ENCODE measurements at places on chromosomes 12 and 14.

DNA sequence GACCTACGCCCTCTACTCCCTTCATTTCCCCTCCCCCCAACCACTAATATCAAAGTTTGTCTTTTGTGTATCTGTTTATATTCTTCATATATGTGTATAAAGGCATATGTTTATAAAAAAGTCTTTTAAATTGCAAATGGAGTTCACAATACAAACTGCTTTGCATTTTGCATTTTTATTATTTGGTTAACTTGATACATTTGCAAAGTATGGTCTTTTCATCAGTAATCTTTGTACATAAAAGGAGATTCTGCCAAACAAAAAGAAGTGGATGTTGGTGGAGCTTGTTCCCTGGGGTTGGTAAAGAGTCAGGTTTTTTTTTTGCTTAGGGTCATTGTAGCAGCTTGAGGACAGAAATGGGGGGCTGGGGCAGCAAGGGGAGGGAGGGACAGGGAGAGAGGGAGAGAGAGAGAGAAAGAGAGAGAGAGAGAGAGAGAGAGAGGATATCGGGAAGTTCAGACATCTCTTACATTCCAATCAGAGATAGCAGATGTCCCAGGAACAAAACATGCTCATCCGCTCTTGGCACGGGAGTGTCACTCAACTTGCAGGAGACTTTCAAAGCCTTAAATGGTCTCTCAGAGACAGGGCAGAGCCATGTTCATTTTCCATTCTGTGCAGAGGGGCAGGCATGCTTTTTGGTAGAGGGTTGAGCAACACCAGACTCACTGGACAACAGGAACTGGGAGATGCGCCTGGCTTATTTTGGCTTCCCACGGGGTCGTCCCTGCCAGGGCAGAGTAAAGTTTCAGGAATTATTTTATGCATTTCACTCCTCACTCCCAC is 44.8 kb upstream of the TBX5 start:
- DNase-seq, result no peak

- DNase-seq, result no peak
Observed at GRCh38 chr12:60191676-60192359, 596.0 kb downstream of the SLC16A7 start.

- DNase-seq, result no peak
Observed at GRCh38 chr14:100568164-100568997, 18.8 kb downstream of the BEGAIN start.

DNA sequence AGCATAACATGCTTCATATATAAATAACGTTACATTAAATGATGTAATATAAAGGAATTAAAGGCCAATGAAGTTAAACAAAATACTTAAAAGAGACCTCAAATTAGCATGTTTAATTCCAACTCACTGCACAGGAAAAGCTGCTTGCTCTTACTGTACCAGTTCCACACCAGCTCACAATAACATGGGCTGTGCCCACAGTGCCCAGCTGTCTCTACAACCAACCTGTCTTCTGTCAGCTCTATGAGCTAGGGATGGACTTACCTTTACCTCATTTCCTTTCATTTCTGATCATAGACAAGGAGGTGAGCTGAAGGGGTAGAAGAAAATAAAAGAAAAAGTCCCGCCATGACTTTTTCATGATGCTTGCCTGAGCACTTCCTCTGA is 64.8 kb downstream of the NKX2-1 start:
- DNase-seq, result no peak

GRCh38 chr14:105168979-105169507 is 467 bp upstream of the JAG2 start:
- peak; percentile 80 for DNase-seq

- DNase-seq, result no peak
Observed at GRCh38 chr14:90750701-90751100, 65.5 kb downstream of the TTC7B start.

GRCh38 chr12:11563785-11564739 is 85.4 kb upstream of the ETV6 start:
- DNase-seq, result no peak

DNA sequence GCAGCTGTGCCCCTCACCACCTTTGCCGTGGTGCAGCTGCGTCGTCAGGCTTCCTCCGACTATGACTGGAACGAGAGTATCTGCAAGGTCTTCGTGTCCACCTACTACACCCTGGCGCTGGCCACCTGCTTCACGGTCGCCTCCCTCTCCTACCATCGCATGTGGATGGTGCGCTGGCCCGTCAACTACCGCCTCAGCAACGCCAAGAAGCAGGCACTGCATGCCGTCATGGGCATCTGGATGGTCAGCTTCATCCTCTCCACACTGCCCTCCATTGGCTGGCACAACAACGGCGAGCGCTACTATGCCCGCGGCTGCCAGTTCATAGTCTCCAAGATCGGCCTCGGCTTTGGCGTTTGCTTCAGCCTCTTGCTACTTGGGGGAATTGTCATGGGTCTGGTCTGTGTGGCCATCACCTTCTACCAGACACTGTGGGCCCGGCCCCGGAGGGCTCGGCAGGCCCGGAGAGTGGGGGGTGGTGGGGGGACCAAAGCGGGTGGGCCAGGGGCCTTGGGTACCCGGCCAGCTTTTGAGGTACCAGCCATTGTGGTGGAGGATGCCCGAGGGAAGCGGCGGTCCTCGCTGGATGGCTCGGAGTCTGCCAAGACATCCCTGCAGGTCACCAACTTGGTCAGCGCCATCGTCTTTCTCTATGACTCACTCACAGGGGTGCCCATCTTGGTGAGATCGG is 2.6 kb downstream of the GPR162 start:
- DNase-seq, result peak; percentile 47

DNA sequence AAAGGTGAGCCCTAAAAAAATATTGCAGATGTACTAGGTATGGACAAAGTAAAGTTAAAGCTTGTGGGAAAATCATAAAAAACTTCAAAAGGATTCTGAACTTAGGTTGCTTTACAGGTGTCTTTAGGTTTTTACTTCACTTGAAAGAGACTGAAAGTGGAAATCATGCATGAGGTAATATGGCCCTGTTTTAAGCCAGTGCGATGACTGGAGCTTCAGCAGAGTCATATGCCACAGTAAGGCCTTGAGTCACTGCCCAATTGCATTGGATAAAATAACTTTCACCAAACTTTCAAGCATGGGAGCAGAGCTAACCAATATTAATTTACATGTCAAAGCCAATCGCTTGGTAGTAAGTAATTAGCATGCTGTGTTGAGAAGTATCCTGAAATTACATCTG is 63.9 kb upstream of the TMEM260 start:
- no peak for DNase-seq

- DNase-seq, result no peak
Observed at GRCh38 chr12:98769068-98769467, 124.0 kb downstream of the APAF1 start.

DNA sequence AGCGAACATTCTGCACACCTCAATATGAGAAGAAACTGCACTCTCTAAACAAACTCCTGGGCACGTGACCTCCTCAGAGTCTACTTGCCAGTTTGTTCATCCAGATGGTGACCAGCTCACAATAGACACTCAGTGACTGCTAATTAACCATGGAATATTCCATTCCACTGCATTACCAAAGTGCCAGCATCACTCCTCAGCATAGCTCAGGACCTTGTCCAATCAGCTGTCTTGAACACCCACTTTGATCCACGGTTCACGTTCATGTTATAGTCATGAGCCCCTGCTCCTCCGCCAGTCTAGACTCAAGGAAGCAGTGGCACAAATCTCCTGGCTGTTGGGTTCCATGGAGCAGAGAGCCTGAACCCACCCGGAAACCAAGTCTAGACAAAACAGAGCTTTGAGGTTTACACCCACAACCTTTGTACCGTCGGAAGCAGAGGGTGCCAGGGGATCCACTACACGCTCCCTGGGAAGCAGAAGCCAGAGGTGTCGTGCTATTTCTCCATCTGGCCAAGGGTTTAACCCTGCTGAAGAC is 285.3 kb downstream of the ZFP36L1 start:
- DNase-seq, result no peak

GRCh38 chr12:55365086-55365485 is 2.3 kb downstream of the OR6C75 start:
- no peak for DNase-seq

GRCh38 chr12:24904871-24905270 is 44.0 kb downstream of the BCAT1 start:
- no peak for DNase-seq

GRCh38 chr12:108571609-108572165 is 9.3 kb downstream of the ISCU start:
- no peak for DNase-seq

- DNase-seq, result no peak
Observed at GRCh38 chr12:46752396-46752795, 73.4 kb downstream of the SLC38A4 start.

- DNase-seq, result no peak
Observed at GRCh38 chr12:27553941-27554340, 29.9 kb downstream of the PPFIBP1 start.

DNA sequence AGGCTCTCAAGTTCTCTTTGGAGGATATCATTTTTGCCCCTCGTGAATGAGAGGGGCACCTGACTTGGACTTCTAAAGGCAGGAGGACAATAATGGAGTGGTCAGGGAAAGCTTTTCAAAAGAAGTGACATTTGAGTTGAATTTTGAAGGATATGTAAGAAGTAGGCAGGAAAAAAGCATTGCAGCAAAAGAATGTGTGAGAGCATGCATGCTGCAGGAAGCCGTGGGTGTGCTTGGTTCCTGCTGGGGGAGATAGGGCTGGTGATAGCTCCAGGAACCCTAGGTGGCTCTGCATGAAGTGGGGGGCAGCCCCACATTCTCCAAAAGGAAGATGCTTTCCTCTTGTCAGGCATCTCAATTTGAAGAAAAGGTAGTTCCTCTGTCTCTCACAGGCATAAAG is 23.1 kb downstream of the ACVR1B start:
- no peak for DNase-seq

GRCh38 chr12:94207467-94207848 is 59.1 kb downstream of the PLXNC1 start:
- DNase-seq, result no peak

- DNase-seq, result no peak
Observed at GRCh38 chr14:32984241-32984930, 45.7 kb downstream of the NPAS3 start.

GRCh38 chr12:58712976-58713375 is 207.3 kb downstream of the LRIG3 start:
- DNase-seq, result no peak

- DNase-seq, result no peak
Observed at GRCh38 chr12:71295953-71296352, 138.2 kb upstream of the TSPAN8 start.

- DNase-seq, result peak; percentile 57
Observed at GRCh38 chr12:23944067-23944466, 5.4 kb downstream of the SOX5 start.

DNA sequence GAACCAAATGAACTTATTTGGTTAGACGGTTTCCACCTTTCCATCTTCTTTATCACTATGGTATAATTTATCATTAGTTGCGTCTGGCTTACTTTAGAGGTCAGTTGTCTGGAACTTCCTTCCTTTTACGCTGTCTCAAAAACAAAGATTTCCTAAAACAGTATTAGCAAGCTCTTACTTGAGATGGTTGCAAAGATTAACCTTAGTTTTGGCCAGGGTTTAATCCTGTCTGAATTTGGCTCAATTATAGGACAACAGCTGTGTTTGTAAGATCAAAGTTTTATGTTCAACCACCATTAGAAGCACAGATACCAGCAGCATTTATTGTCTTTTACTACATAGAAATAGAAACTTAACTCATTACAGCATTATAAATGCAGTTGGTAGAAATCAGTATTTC is 7.9 kb upstream of the WASHC3 start:
- no peak for DNase-seq

GRCh38 chr12:23816394-23816851 is 133.0 kb downstream of the SOX5 start:
- no peak for DNase-seq

- no peak for DNase-seq
Observed at GRCh38 chr12:2251526-2252209, 198.9 kb downstream of the CACNA1C start.

DNA sequence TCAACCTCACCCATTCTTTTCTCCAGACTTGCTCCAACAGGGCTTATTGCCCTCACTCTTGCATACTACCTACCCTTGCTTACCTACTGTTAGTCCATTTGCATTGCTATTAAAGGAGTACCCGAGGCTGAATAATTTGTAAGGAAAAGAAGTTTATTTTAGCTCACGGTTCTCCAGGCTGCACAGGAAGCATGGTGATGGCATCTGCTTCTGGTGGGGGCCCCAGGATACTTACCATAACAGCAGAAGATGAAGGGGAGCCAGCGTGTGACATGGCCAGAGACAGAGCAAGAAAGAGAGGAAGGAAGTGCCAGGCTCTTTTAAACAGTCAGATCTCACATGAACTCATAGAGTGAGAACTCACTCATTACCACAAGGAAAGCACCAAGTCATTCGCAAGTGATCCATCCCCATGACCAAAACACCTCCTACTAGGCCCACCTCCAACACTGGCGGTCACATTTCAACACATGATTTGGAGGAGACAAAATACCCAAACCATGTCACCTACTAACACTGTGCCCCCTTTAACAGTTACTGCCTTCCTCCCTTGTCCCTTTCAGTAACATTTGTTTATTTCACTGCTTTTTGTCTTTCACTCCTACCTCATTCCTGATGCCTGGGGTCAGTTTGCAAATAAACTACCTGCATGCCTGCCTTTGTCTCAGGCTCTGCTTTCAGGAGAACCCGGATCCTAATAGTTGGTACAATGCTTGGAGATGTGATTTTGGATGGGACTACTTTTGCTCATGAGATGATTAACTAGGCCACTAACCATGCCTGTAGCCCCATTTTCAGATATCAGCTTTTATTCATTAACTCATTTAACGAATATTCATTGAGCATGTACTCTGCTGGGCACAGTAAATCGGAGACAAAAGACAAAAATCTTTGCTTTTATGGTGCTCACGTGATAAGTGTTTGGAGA is 41.6 kb upstream of the CSRP2 start:
- no peak for DNase-seq

DNA sequence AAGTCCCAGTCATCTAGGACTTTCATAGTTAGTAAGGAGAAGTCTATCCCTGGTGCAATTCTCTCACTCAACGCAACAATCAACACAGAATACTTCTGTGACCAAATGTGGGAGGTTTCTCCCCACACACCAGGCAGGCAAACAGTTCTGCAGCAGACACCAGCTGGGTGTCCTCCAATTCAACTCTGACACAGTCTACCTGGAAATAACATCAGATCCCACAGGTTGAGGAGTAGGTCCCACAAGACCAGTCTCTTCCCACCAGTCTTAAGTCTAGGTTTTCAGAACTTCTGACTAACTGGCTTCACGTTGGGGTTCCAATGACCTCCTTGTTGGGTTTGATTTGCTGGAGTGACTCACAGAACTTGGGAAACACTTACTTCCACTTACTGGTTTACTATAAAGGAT is 14.8 kb downstream of the ACOT6 start:
- no peak for DNase-seq

DNA sequence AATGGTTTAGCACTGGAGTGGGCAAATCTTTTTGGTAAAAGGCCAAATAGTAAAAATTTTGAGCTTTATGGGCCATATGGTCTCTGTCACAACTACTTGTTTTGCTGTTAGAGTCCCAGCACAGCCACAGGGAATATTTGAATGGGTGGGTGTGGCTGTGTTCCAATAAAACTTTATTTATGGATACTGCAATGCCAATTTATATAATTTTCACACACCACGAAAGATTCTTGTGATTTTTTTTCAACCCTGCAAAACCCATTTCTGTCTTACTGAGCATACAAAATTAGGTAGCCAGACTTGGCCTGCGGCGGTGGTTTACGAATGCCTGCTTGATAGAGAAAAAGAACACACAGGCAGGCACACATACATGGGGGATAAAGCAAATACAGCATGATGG is 28.3 kb downstream of the TMEM120B start:
- DNase-seq, result no peak
